ENCODE measurements at places on chromosomes 3 and 15. TPM values are rescaled to one million over a fixed set of nuclear protein-coding genes. Genes with fewer than 3 reads are reported as not detected.

Gene LCTL
- not detected for total RNA-seq

Gene WDR53
- total RNA-seq = 7.8 TPM

- no peak for DNase-seq
Observed at GRCh38 chr3:80238606-80239005, 470.8 kb upstream of the ROBO1 start.

- no peak for DNase-seq
Observed at GRCh38 chr15:71250936-71251583, 135.8 kb downstream of the THSD4 start.

- no peak for DNase-seq
Observed at GRCh38 chr3:138241061-138241460, 54.0 kb downstream of the ARMC8 start.

Gene FHIT
- total RNA-seq = 15.2 TPM

Gene RBMS3
- total RNA-seq = 65.1 TPM

DNA sequence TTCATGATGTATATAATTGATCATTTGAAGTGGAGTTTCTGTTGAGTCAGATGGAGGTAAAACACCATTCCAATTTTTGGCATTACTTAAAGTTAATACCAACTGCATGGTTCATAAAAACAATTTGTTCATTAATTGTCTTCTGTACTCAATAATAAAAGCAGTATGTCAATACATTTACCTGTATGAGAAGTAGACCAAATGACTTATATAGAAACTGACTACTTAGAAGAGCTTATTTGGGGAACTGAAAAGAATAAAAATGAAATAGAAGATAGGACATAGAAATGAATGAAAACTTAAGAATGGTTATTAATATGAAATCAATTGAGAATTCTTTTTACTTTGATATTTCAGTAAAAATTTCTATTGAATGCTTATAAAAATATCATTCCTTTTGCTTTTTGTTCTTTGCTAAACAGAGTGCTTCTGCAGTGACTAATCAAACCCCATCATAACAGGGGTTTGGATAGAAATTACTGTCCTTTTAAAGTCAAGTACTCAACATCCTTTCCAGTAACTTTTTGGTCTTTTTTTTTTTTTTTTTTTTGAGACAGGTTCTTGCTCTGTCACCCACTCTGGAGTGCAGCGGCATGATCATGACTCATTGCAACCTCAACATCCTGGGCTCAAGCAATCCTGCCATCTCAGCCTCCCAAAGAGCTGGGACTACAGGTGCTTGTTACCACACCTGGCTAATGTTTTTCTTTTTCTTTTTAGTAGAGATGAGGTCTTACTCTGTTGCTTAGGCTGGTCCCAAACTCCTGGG is 6.5 kb upstream of the CRYBG3 start:
- DNase-seq = no peak

Data from glutamatergic neuron (in vitro differentiated cells).